T-helper 1 cell (primary cell): ENCODE measurements at places on chromosomes 1 and 21.

GRCh38 chr1:107936498-107937481 is 28.2 kb downstream of the VAV3 start:
- DNase-seq, result peak; percentile 54

DNA sequence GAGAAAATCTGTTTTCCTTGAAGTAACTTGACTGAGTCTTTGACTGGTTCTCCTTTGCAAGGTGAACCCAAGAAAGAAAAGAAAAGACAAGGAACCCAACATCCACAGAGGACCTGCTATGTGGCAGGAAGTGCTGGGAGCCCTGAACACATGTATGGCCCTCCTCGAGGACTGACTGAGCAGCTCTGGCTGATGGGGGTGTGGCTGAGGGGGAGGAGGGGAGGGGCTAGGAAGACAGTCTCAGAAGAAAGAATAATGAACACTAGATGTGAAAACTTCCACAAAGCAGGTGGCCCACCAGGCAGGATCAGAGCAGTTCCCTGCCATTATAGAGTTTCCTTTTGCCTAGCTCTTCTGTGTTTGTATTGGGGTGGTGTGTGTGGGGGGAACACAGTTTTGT is 26.1 kb downstream of the NENF start:
- DNase-seq, result no peak

GRCh38 chr1:221415651-221416050 is 326.2 kb downstream of the DUSP10 start:
- no peak for DNase-seq

DNA sequence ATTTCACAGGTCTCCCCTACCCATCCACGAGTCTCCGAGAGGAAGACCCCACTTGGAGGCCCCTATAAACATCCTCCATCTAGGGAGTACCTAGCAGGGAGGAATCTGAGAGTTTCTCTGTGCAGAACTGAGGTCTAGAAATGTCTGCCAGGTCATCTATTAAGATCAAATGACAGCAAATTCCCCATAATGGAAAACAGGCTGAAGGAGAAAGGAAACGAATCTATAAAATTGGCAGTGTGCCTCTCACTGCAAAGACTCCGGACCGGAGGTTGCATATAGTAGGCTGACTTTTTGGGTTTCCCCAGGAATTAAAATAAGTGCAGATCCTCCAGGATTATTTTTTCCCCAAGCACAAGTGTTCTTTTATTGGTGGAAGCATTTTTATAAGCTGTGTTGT is 57.7 kb downstream of the NMNAT2 start:
- DNase-seq, result no peak

DNA sequence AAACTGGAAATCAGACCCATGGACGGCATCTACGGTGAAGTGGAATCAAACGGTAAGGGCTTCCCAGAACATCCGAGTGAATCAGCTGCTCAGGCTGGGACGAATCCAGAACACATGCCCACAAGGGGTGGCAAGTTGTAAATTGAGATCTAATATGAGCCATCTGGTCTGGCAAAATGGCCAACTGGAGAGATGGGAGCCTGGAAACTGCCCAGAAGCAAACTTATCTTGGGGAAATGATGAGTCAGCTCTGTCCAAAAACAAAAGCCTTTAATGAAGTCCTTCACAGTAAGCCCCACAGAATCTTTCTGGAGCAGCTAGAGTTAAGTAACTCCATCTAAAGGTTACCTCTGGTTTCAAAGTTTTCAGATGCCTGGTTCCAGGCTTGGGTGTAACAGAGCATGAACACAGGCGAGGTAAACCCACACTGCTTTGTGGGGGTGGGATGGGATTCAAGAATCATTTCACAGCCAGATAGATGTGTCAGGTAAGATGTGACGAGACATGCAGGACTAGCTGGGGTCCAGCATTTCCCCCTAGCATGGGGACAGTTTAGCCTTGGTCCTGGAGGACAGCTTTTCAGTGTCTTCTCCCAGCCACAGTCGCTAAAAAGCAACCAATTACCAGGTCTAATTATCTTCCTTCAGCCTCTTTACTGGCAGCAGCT is 10.5 kb upstream of the SRP9 start:
- no peak for DNase-seq

- DNase-seq, result no peak
These were observed 71.8 kb downstream of the SPAG17 start for GRCh38 chr1:118113261-118113660.

- no peak for DNase-seq
These were observed 14.5 kb downstream of the KRTAP10-1 start for GRCh38 chr21:44525391-44526095.

- no peak for DNase-seq
These were observed 1.9 kb upstream of the NAV1 start for GRCh38 chr1:201537028-201537427.

- no peak for DNase-seq
These were observed 19.8 kb upstream of the LUZP1 start for GRCh38 chr1:23188434-23188884.

- DNase-seq, result no peak
These were observed 3.7 kb downstream of the KAZN start for GRCh38 chr1:14602136-14602535.

DNA sequence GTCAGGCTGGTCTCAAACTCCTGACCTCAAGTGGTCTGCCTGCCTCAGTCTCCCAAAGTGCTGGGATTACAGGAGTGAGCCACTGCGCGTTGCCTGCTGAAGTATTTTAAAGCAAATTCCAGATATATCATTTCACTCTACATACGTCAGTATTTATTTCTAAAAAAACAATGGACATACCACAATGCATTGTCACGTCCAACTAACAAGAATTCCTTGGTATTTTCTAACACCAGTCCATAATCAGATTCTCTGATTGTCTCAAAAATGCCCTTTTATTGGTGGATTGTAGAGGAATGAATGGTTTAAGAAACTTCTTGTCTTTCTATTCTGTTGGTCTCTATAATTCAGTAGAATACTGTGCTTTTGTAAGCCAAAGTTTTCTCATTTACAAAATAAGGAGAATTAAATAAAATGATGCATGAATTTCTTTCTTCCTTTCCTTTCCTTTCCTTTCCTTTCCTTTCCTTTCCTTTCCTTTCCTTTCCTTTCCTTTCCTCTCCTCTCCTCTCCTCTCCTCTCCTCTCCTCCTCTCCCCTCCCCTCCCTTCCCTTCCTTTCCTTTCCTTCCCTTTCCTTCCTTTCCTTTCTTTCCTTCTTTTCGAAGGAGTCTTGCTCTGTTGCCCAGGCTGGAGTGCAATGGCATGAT is 55.8 kb downstream of the VPS13D start:
- no peak for DNase-seq

- DNase-seq, result no peak
These were observed 13.0 kb downstream of the SFPQ start for GRCh38 chr1:35179908-35180307.

DNA sequence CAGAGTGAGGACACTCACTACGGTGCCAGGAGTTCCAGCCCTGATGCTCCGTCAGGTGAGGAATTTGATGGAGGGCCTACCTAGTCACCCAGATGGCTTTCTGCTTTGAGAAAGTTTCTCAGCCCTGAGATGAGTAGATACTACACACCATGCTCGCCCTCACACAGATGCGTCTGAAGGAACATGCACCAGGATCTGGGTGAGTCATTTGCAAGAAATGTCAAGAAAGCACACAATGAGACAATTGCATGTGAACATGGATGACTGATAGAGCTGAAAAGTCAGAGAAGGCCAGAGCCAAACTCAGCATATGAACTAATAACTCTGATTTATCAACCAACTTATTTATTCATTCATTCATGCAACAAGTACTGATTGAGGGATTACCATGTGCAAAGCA is 483.9 kb downstream of the OMA1 start:
- DNase-seq, result no peak

GRCh38 chr1:237219751-237220642 is 178.0 kb downstream of the RYR2 start:
- DNase-seq, result no peak

- DNase-seq, result no peak
These were observed 6.0 kb upstream of the TUT4 start for GRCh38 chr1:52558941-52559340.

- no peak for DNase-seq
These were observed 102.8 kb upstream of the ARHGEF16 start for GRCh38 chr1:3351449-3352298.

DNA sequence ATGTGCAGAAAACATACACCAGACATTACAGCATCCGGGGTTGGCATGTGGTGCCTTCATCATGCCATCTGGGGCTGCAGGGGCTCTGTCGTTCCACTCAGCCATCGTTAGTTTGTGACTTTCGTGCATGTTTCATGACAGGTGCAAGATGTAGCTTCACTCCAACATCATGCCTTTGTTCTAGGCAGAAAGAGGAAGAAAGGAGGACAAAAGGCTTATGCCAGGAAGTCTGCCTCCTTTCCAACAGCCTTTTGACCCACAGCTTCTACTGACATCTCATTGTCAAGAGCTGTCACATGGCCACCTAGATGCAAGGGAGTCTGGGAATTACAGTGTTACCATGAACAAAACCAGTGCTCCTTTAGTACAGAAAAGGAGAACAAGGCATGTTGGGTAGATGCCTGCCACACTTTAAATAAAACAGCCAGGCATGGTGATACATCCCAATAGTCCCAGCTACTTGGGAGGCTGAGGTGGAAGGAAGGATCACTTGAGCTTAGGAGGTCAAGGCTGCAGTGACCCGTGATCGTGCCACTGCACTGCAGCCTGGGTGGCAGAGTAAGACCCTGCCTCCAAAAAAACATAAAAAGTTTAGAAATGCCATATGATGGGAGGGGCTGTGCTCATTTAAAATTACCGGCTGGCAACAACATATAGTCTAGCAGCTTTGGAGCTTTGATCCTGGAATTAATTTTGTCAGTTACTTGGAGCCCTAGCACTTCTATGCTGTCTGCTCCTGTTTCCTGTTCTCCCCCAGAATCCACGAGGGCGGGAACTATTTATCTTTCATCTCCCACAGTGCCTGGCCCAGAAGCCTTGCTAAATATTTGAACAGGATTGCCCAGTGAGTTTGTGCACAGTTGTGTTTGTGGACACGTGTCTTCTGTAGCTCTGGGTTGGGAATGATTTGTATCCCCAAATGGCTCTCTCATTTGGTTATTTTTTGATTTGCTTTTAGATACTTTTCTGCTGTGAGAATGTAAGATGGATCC is 7.4 kb downstream of the DOP1B start:
- no peak for DNase-seq

GRCh38 chr1:53637511-53638359 is 101.2 kb downstream of the GLIS1 start:
- no peak for DNase-seq

GRCh38 chr1:211538287-211538686 is 40.7 kb downstream of the SLC30A1 start:
- DNase-seq, result no peak

DNA sequence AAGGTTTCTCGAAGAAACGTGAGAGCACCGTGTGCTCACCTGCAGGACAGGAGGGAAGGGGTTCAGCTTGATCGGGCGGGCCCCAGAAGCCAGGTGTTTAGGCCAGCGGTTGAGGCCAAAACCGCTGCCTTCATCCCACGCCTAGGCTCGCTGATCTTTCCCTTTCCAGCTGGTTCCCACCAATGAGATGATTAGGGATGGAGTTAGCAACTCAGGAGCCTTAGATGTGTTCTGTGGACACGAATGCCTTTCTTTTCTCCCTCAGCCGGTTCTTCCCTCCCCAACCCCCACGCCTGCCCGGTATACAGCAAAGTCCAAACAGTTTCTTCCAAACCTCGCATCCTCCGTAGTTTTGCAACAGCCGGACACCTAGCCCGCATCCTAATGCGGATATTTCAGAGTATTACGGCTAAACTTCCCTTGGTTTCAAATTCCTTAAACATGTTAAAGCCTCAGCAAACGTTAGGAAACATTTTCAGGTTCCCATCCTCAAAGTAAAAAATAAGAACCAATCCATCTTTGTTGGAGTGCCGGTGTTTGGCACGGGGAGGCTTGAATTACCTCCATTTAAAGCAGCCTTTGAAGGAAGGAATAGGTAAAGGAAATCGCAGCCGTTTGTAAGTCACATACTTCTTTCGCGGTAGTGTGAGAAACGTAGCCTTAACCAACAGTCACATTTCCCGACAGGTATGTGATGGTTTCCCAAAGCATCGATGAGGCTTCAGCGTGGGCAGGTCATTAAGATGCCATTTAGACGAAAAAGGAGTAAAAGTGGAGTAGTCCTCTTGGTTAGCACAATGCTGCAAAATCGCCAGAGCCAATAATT is 1.1 kb downstream of the LRRC8C start:
- no peak for DNase-seq

- DNase-seq, result no peak
These were observed 14.8 kb upstream of the PSMA5 start for GRCh38 chr1:109441069-109441468.

- no peak for DNase-seq
These were observed 95.3 kb upstream of the ACTRT2 start for GRCh38 chr1:2925918-2926317.

- DNase-seq, result no peak
These were observed at the start of gene PYHIN1 for GRCh38 chr1:158931055-158931737. Gene PYHIN1 (plus strand): TSS chr1:158931552. CDS start chr1:158936911, 5,359 bp downstream.

GRCh38 chr1:68745011-68745410 is 248.1 kb upstream of the DEPDC1 start:
- DNase-seq, result no peak
